ENCODE measurements at places on chromosomes 1 and 21.

GRCh38 chr1:157691285-157691920 lies 9.2 kb downstream of the FCRL3 start:
- no peak for DNase-seq

GRCh38 chr1:184792450-184792969 lies 37.9 kb upstream of the EDEM3 start:
- DNase-seq, result peak; percentile 98

GRCh38 chr1:93475681-93476080 lies 27.8 kb downstream of the FNBP1L start:
- no peak for DNase-seq

GRCh38 chr1:206842854-206843253 lies 22.6 kb upstream of the IL20 start:
- no peak for DNase-seq

DNA sequence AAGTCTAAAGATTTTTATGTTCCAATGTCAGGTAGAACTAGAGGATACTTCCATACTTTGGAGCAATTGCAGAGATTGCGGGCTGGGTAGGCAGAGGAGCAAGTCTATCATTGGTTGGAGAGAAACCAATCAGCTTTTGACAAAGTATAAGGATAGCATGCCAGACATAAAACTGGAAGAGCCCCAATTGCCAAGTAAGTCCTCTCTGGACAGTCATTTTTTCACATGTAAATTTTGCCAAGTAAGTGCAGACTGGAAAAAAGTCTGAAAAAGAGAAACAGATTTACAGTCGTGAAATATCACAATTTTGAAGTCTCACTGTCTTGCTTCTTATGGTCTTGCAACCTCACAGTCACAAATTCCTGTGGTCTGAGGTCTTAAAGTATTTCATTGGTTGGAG lies 131.4 kb upstream of the C21orf91 start:
- no peak for DNase-seq

GRCh38 chr21:17462276-17462981 lies 50.4 kb upstream of the CXADR start:
- DNase-seq, result no peak

DNA sequence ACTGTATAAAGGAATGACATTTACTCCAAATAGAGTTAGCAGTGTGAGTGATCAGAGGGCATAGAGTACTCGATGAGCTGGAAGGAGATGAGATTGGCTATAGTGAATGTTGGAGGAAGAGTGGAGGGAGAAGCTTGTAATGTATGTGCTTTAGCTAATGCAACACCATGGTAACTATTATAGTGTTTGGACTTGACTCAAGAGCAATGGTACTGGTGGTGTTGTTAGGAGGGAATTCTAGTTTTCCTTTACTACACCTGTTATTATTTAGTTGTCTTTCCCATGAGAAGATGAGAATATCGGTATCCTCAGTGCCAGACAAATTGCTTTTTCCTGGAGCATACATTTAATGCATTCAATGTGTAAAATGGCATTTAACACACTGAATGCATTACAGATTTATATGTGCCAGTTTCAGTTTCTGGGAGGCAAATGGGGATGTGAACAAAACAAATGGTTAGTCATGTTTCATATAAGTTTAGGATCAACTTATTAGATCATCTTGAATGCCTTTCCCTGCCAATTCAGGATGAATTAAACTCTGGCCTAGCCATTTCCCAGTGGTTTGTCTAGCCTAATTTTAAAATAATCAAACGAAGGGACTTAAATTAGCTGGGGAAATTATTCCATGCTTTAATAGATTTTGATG lies 291.1 kb upstream of the ADAMTS5 start:
- DNase-seq, result no peak

DNA sequence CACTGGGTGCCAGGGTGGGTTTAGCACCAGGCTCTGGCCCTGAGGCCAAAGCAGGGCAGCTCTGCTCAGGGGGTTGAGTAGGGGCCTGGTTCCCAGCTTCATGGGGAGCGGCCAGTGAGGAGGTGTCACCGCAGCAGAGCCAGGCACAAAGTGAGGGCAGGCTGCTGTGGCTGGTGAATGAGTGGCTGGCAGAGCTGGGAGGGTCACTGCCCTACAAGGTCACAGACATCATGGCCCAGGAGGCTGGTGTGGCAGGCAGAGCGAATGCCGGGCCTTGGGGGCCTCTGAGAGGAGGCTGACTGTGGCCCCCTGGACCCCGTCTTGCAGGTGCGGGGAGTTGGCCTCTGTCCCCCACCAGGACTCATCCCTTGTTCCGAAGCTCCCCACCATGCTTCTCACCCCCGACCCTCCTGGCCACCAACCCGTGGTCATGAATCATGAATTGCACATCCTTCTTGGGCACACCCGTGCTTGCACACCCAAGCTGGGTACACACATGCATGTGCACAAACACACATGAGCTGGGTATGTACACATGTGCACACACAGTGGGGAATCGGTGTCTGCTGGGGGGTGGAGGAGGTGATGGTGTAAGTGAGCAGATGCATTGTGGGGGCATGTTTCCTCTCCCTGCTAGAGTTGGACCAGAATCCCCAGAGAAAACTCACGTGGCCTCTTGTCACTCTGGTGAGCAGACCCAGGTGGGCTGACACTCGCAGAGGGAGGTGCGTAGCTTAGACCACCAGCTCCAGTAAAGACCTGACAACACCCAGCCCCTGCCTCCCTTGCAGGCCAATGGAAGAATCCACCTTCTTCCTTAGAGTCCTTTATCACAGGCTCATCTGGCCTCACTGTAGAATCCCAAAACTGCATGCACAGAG lies 4.8 kb upstream of the GNB1 start:
- no peak for DNase-seq

DNA sequence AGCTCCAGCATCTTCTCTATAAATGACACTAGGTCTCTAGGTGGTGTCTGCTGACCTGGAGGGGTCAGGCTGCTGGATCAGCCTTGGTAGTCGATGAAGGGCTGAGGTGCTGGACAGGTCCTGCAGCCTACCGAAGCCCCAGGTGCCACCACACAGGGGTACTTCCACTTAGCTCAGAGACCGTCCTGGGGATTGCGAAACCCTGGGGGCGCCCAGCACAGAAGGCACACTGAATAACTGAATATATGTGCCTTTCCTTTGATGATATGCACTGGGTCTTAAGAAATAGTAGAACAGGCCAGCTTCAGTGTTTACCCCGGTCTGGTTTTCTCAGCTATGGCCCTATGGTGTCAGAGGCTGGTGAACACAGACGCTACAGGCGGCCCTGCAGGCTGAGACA lies 10.9 kb downstream of the UBE2J2 start:
- DNase-seq, result no peak

DNA sequence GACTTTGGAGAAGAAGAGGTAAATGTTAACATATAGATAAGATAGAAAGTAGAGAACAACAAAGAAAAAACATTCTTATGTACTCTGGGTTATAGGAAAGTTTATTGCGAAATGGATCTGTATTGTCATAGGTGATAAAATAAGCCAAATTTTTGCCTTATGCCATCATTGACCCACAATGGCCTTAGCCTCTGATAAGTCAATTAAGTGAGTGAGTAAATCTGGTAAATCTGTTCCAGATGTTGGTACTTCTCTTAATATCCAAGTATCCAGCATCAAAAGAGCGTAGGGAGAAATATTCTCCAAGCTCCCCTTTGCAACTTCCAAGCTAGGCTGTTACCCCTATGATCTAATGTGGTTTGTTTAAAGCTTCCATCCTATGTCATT lies 38.3 kb upstream of the CLCA4 start:
- DNase-seq, result no peak

DNA sequence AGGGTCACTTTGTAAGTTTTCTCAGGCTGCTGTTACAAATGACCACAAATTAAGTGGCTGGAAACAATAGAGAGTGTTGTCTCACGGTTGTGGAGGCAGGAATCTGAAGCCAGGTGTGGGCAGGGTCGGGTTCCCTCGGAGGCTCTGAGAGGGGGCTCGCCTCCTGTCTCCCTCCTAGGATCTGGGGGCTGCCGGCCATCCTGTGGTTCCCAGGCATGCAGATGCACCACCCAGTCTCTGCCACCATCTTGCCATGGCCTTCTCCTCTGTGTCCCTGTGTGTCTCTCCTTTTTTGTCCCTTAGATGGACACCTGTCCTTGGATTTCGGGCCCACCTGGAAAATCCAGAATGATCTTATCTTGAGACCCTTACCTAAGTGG lies 4.8 kb downstream of the TP73 start:
- no peak for DNase-seq

DNA sequence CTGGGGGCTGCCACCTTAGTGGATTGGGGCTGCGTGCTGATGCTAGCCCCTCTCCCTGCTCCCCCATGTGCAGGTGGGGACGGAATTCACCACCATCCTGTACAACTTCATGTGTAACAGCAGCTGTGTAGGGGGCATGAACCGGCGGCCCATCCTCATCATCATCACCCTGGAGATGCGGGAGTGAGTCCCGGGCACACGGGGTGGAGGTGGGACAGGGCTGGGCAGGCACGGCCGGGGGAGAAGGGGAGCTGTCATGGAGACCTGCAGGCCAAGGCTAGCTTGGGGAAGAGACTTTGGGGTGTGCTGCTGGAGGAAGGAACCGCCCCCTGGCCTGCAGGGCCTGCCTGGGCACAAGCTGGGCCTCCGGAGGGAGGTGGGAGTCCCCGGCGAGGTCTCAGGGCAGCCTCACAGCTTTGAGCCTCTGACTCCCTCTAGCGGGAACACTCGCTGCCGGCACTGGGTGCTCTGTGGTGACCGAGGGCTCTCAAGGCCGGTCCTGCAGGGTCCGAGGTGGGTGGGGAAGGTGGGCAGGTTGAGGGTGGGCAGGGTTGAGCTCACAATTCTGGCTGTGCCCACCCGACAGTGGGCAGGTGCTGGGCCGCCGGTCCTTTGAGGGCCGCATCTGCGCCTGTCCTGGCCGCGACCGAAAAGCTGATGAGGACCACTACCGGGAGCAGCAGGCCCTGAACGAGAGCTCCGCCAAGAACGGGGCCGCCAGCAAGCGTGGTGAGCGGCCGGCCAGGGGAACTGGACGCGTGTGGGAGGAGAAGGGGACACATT lies 25.0 kb upstream of the CCDC27 start:
- DNase-seq, result no peak

- DNase-seq, result no peak
These were observed 41.8 kb downstream of the LYPLAL1 start for GRCh38 chr1:219215477-219215876.

DNA sequence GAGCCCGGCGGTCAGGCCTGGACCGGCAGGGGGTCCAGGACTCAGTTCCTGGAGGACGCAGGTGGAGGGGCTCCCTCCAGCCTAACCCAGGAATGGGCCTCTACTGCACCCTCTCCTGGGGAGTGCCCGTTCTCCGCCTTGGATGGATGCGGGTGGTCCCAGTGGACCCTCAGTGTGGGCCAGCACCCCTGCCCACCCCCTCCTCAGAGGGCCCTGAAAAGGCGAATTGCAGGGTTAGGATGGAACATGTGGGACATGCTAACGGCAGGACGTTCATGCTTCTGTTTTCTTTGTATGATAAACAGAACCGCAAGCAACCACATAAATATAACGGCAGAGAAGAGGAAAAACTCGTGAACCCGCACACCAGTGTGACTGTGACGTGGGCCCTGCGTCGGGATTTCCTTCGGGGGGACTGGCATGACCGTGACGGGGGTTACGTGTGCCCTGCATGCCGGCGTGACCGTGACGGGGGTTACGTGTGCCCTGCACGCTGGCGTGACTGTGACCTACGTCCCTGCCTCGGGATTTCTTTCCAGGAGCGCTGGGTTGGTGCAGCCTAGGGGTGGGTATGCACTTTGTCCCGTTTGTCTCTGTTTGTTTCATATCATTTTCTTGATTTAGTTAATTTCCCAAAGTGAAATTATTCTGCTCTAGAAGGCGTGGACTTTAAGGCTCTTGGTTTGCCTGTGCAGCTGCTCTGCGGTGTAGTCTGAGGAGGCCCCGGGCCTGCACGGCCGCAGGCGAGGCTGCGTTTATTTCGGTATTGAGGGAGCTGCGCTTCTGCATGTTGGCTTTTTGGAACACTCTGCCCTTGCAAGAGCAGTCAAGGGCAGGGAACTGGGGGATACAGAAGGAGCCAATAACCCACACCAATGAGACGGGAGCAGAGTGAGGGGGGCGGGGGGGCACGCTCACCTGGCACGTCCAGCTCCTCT lies 3.1 kb downstream of the FTCD start:
- no peak for DNase-seq

DNA sequence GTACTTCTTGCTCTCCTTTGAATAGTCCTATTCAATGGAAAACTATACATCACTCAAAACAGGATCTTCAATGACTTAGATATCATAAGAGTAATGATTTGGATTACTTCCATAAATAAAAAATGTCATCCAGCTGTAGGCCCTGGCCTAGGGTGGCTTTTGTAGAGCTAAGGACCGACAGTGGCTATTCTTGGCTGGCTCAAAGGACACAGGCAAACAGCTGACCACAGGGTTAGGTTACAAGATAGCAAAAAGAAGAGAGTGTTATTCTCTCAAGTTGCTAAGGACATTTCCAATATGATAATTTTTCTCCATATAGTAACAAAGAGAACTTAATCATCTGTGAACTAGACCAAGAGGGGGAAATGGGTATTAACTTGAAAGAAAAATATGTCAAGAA lies 495.1 kb downstream of the PLPP3 start:
- DNase-seq, result no peak

GRCh38 chr1:44484155-44484688 lies 79.2 kb downstream of the RNF220 start:
- no peak for DNase-seq

DNA sequence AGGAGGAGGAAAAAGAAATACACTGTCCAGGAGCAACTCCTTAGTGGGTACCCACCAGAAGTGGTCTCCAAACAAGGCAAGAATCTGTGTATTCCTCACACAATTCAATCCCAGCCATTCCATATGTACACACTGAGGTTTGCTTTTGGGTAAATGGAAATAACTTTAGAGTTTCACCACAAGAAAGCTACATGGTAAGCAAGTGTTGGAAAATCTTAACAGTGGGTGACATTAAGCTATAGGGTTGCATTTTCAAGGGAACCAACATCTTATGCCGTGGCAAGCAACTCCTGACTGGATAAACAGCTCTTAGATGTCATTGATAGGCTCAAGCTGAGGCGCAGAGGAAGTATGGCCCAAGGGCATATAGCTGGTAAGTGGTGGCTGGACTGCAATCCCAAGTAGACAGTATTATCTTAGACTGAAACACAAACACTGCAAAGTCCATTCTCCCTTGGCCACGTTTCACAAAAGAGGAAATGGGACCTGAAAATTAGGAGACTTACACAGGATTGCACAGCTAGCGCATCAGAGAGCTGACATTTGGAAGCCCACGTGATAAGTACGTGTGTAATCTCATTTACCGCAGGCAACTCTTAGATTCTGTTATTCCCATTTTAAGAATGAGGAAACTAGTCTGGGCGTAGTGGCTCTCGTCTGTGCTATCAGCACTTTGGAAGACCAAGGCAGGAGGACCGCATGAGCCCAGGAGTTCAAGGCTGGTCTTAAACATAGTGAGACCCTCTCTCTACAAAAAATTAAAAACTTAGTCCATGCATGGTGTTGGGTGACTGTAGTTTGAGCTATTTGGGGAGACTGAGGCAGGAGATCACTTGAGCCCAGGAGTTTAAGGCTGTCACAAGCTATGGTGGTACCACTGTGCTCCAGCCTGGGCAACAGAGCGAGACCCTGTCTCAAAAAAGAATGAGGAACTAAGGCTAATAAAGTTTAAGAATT lies 4.0 kb upstream of the BRWD1 start:
- no peak for DNase-seq

- DNase-seq, result no peak
These were observed 198.0 kb upstream of the ZP4 start for GRCh38 chr1:238088560-238089290.

All from GM04504 (cell line).